Endothelial cell of umbilical vein (primary cell): ENCODE measurements at places on chromosomes 11 and 22. TPM values are rescaled to one million over a fixed set of nuclear protein-coding genes. Genes with fewer than 3 reads are reported as not detected.

Gene TBX1
- 30.2 and 38.2 TPM in 2 replicates for total RNA-seq

- DNase-seq = no peak
Measured at GRCh38 chr11:102640946-102641345, 15.8 kb upstream of the MMP20 start.

- DNase-seq = no peak
Measured at GRCh38 chr11:46127150-46127638, 5.9 kb upstream of the PHF21A start.

DNA sequence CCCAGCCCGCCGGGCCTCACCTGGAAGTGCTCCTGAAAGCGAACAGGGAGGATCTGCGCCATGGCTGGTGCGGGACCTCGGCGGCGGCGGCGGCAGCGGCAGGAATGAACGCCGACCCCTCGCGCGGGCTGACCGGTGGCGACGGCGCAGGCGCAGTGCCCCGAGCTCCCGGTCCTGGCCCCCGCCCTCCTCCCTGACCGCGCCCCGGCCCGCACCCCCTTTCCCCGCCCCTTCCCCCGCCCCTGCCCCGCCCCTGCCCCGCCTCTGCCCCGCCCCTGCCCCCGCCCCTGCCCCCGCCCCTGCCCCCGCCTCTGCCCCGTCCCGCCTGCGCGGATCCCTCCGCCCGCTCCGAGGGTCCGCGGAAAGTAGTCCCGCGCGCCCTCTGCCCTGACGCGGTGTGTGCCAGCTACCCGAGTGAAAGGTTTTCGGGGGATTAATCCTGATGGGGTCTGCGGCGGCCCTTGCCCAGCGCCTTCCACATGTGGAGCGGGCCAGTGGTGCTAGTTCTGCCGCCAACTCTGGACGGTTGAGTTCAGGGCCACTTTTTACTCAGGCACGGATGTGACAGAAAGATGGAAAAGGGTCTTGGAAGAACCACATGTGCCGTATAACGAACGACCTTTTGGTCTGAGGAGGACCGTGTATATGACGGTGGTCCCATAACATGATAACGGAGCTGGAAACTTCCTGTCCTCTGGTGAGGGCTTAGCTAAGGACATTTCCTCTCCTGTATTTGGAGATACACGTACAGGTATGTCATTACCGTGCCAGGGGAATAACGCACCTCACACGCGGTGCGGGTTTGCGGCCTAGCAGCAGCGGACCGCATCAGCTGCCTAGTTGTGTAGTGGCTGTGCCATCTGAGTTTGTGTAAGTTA lies at the start of gene CLTCL1:
Gene CLTCL1 (minus strand): TSS at position 140 of the 878 bp plus-strand sequence. CDS start 78 bp downstream, at position 62.
- DNase-seq = peak; percentile 70

- no peak for DNase-seq
Measured at GRCh38 chr11:73266646-73267020, 5.5 kb upstream of the P2RY6 start.

Gene OR4C16
- total RNA-seq = not detected in 2 replicates

Gene GPHA2
- total RNA-seq = not detected in 2 replicates
